ENCODE measurements at places on chromosomes 3 and 15.

DNA sequence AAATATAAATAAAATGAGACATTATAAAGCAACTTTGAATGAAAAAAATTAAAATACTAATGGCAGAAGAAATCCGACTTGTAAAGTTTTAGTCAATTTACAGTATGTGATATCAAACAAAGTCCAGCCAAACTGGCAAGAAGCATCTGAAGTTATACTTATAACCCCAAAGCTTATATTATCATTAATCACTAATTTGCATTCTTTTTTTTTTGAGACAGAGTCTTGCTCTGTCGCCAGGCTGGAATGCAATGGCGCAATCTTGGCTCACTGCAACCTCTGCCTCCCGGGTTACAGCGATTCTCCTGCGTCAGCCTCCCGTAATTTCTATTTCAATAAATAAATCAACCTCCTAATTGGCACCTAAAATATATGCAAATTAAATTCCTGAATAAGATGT is 80.1 kb downstream of the AQR start:
- DNase-seq = no peak

DNA sequence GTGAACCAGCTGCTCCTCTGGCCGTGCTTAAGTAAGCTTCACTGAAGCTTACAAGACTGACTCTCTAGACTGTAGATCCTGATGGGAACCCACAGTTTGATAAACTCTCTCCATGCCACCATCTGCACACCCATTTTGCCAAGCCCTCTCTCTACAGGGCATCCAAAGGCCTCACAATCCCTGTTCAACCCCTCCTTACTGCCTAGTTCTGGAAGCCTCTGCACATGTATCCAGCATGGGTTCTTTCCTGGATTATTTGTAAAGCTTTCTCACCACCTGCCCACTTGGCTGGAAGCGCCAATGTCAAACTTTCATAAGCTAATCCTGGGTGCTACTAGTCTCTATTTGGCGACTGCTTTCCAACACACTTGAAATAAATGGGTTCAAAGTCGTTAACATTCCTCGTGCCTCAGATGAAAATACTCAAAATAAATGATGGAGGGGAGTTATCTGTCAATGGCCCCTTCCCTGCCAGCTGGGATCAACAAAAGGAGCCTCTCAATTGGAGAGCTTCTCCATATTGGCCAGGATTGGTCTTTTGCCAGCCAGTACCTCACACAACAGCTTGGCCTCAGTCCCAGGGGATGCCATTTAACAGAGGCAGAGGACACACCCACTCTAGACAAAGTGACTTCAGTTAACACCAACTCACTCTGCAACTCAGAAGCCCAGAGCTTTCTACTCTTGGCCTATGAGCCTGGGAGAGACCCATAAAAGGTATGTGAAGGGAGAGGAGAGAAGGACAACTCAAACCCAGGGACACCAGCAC is 48.1 kb downstream of the SH3BP5 start:
- DNase-seq = no peak

- DNase-seq = no peak
Observed at GRCh38 chr3:32937331-32937730, 14.1 kb upstream of the CCR4 start.

GRCh38 chr3:173289072-173289471 is 108.5 kb upstream of the NLGN1 start:
- no peak for DNase-seq

- DNase-seq = no peak
Observed at GRCh38 chr3:35633332-35634124, 5.8 kb upstream of the ARPP21 start.

- no peak for DNase-seq
Observed at GRCh38 chr3:102194760-102195159, 240.1 kb upstream of the ZPLD1 start.

DNA sequence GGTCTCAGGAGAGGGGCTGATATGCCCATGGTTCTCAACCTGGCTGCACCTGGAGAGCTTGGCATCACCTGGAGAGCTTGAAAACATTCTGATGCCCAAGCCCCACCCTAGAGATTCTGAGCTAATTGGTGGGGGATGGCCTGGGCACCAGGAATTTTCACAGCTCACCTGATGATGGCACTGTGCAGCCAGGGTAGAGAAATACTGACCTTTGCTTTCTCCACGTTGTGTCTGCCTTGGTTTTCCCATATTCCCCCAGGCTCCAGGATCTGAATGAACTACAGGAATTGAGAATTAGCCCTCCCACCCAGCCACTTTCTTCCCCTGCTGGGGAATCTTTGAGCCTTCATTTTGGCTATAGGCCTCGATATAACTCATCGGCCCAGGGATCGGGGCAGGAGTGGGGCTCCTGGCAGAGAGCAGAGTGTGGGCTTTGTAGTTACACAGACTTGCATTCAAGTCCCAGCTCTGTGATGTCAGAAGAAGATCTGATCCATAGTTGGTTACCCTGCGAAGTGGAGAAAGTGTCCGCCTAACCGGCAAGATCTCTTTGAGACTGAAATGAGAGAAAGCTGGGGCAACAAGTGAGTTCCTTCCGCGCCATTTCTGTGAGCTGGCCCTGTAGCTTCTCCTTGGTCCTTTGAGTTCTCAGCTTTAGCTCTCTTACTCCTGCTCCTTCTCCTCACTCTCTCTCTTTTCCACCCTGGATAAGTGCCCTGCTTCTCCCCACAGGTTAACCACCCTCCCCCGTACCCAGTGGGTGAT is 33.1 kb upstream of the UBE2Q2 start:
- DNase-seq = no peak

Measured in glomerular endothelial cell (primary cell).